Stimulated activated CD4-positive, alpha-beta T cell treated with anti-CD3 and anti-CD28 coated beads, Interleukin-1b, Interleukin-23, amount 100 ng/mL, for 48 hours (primary cell): ENCODE measurements at places on chromosomes 16 and 17.

DNA sequence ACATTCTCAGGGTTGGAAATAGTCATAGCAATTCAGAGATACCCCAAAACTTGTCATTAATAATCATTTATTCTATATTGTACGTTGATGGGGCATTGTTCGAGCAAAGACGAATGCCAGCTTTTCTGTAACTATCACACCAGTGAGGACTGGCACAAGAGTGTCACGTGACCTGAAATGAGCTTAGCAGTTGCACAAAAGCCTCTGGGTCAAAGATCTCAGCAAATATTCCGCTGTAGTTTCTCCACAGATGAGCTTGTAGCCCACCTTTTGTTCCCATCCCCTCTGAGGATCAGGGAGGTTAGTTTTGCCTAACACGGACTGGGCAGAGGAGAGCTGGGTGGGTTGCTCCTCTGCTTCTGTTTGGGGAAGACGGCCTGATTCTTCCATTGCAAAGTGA, 18.2 kb downstream of the IRX3 start:
- no peak for DNase-seq

- DNase-seq: no peak
Measured at GRCh38 chr16:19497176-19497575, 24.7 kb downstream of the GDE1 start.

GRCh38 chr17:64040206-64040605, 19.8 kb upstream of the ICAM2 start:
- no peak for DNase-seq

- DNase-seq: no peak
Measured at GRCh38 chr17:67027031-67027628, 17.2 kb upstream of the CACNG1 start.

GRCh38 chr16:84818133-84818532, 1.7 kb upstream of the CRISPLD2 start:
- DNase-seq: no peak

DNA sequence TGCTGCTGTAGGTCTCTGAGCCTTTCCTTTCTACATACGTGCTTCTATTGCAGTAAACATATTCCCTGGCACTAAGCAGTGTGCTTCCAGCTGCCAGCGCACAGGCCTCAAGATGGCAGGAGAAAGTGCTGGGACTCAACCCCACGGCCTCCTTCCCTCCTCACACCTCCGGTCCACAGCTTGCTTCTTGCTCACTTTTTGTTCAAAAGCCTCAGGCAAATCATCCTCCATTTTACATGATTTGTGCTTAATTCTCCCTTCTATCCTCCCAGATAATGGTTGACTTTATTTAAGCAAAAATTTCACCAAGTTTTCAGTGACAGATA, 5.4 kb downstream of the CDK5R1 start:
- DNase-seq: no peak

GRCh38 chr17:15483431-15483830, 16.0 kb upstream of the CDRT4 start:
- no peak for DNase-seq

- DNase-seq: no peak
Measured at GRCh38 chr16:12303653-12304052, 327.1 kb downstream of the SNX29 start.

DNA sequence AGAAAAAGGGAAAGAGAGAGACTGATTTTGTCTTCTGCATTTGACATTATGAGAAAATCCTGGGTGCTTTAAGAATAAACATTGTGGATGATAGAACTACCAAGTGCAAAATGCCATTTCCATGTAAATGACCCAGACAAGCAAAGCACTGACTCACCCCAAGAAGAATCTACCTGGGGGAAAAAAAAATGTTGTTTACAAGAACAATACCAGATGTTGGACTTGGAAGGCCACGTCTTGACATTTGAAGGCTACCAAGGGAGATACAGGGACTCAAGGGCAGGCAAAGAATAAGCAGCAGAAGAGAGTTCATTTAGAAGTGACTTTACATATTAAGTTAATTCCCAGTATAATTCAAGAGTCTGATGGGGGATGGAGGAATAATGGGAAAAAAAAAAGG, 125.3 kb downstream of the TMEM114 start:
- DNase-seq: no peak

DNA sequence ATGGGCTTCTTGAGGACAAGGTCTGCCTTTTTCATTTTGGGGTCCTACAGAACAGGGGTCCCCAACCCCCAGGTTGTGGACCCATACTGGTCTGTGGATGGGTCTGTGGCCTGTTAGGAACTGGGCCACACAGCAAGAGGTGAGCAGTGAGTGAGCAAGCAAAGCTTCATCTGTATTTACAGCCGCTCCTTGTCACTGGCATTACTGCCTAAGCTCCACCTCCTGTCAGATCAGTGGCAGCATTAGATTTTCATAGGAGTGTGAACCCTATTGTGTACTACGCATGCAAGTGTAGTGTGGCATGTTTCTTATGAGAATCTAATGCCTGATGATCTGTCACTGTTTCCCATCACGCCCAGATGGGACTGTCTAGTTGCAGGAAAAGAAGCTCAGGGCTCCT, 33.9 kb downstream of the ERN1 start:
- DNase-seq: no peak

GRCh38 chr17:63516910-63517824, 6.0 kb upstream of the KCNH6 start:
- peak; percentile 58 for DNase-seq

DNA sequence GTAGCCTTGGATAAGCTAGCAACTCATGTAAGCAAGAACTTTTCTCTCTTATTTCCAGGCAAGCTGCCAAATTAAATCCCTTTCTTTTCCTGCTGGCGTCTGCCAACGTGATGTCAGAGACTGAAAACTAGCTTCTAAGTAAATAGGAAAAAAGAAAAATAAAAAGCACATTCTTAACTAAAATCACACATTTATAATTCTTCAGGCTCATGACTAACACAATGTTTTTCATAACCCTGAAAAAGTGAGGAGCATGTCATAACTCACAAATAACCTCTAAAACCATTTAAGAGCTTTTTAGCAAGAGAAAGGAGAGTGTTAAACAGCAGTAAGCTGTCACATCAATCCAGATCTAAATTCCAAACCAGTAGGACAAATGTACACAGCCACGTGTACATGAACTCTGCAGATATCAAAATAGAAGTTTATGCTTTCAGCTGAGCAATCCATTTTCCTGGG, 110.0 kb downstream of the N4BP1 start:
- DNase-seq: no peak

DNA sequence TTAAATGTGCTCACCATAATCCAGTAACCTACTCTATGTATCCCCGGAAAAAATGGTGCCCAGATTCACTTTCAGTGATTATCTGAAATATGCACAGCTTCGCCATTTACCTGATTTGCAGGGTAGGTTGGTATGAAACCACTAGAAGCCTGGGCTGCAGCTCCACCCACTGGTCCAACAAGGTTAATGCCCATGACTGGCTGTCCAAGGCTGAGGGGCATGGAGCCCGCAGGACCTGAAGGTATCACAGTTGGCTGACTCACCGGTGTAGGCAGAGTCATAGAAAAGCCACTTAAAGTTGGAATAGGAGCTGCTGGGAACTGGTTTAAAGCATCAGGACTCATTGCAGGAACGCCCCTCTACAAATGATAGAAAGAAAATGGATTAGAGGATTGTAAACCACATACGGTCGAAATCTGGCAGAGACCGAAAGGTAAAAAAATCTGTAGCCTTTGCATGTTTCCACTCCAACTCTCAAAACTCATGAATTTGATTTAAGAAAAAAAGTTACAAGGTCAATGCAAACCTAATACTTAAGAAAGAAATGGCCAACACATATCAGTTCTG, 38.6 kb downstream of the SYNRG start:
- DNase-seq: peak; percentile 39

DNA sequence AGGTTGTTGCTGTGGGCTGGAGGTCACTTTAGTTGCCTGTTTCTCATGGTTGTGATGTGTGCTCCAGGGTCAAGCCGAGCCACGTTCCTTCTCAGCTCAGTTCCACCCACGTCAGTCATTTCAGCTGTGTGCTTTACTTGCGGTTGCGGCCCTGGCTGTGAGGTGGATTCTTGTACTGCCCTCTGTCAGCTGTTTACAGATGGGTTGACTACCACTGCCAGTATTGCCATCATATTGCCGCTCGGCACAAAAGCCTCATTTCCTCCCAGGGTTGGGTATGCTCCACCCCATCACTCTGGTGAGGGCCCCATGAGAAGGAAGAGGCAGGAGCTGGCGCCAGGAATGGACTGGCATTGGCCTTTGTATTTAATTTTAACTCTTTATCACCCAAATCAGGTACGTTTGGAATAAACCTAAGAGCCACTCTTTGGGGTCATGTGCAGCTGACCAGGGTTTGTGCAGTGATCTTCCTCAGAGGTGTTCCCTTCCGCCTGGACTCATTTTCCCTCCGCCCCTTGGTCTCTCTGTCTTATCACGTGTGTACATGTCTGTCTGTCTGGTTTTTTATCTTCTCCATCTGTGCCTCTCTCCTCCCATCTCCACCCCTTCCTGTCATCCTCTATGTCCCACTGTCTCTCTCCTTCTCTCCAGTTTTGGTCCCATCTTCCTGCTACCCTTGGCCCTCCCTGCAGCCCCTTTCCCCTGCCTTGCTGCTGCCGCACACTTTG, 25.0 kb downstream of the METTL22 start:
- DNase-seq: no peak

- no peak for DNase-seq
Measured at GRCh38 chr16:72561-73548, at the start of gene RHBDF1. TSS of gene RHBDF1 (minus strand) at chr16:72631. CDS start at chr16:65015, 7,616 bp downstream.

DNA sequence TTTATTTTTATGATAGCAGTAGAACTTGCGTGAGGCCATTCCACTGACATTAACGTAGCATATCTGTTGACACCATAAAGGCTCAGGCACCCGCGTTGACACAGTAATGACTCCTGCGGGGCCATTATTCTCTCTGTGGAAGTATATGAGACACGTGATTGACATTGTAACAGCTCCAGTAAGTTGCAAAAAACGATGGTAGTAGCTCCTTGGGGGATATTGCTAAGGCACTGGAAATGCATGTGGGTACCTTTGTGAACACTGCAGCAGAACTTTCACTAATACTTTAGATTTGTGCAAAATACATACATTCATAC, 918.8 kb upstream of the CDH8 start:
- DNase-seq: no peak

DNA sequence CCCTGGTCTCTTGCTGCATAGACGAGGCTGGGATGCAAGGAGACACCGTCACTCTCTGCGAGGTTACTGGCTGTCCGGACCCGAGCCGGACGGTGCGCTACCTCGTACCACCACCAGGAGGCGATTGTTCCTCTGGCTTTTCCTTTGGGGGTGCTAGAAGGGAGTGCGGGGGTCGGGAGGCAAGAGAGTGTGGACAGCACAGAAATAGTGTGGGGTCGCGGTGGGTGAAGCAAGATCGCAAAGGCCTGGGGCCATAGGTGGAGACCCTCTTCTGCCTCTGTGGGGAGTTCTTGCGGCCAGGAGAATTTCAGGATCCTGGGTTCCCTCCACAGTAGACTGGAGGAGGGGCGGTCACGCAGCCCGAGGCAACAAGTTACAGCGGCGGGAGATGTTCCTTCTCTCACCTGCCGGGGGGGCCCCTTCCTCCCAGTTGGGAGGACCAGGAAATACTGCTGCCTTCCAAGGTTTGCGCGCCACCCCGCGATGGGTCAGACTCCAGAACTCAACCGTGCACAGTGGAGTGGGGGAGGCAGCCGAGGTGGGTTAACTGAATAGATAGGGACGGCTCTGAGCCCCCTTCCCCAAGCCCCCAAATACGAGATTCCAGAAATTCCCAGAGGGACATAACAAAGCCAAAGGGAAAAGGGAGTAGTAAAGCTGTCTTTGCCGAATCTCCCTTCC, 6.9 kb downstream of the PHOSPHO1 start:
- peak; percentile 61 for DNase-seq

- no peak for DNase-seq
Measured at GRCh38 chr17:29020576-29020975, 14.7 kb upstream of the SEZ6 start.

- DNase-seq: no peak
Measured at GRCh38 chr17:79023180-79023705, 726 bp upstream of the C1QTNF1 start.

GRCh38 chr17:81821603-81822311, 11.3 kb downstream of the MCRIP1 start:
- DNase-seq: no peak

GRCh38 chr17:45315648-45316433, 979 bp downstream of the MAP3K14 start:
- DNase-seq: no peak

DNA sequence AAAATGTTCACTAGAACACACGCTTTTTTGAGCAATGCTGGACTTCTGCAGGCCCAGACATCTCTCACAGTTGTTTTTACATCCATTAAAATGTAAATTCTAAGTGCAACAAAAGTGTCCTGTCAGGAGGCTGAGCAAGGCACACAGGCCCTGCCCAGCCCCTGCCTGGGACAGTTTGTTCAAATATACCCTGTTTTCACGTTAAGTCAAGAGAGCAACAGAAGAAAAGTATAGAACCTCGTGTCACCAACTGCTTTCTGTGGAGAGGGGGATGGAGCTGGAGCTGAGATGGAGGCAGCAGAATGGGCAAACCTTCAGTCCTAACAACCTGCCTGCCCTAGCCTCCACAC, 4.3 kb upstream of the HOXB2 start:
- no peak for DNase-seq

GRCh38 chr17:18225121-18225641, at the start of gene LLGL1:
TSS of gene LLGL1 (plus strand) at chr17:18225635. CDS start at chr17:18225683, 48 bp downstream.
- peak; percentile 95 for DNase-seq

GRCh38 chr16:10881479-10882030, 4.6 kb downstream of the CIITA start:
- DNase-seq: no peak

GRCh38 chr17:36931096-36931696, 6.1 kb upstream of the LHX1 start:
- DNase-seq: no peak

DNA sequence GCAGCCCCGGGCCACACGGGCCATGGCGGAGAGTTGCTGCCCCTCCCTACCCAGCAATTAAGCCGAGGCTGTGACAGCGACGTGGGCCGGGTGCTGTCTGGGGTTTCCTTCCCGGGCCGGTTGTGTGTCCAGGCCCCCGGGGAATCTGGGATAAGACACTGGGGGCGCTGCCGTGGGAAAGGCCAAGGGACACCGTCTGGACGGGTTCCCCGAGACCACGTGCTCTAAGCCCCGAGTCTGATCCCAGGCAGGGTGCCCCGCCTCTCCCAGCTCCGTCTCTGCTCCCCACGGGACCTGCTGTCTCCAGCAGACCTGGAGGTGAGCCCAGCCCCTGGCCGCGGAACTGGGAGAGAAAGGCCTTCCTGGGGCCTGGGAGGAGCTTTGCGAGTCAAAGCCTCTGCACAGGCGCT, 92.2 kb downstream of the IRX3 start:
- DNase-seq: no peak
